ENCODE measurements at places on chromosomes 5 and 9. TPM values are rescaled to one million over a fixed set of nuclear protein-coding genes. Genes with fewer than 3 reads are reported as not detected.

DNA sequence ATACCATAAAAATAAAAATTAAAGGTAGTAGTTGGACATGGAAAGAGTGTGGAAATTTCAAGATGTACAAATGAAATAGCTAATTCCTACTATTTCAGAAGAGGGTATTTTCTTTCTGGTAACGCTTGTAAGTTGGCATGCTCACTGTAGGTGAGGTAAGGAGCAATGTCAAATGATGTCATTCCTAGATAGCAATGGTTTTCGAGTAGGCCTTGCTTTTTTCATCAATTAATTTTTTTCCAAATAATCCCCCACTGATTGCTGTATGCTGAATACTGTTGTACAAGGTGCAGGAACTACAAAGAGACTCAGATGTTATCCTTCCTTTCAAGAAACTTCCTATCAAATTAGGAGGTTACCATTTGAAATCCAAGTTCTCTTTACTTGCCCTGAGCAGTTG lies 928 bp upstream of the SELENOP start:
- no peak for DNase-seq

DNA sequence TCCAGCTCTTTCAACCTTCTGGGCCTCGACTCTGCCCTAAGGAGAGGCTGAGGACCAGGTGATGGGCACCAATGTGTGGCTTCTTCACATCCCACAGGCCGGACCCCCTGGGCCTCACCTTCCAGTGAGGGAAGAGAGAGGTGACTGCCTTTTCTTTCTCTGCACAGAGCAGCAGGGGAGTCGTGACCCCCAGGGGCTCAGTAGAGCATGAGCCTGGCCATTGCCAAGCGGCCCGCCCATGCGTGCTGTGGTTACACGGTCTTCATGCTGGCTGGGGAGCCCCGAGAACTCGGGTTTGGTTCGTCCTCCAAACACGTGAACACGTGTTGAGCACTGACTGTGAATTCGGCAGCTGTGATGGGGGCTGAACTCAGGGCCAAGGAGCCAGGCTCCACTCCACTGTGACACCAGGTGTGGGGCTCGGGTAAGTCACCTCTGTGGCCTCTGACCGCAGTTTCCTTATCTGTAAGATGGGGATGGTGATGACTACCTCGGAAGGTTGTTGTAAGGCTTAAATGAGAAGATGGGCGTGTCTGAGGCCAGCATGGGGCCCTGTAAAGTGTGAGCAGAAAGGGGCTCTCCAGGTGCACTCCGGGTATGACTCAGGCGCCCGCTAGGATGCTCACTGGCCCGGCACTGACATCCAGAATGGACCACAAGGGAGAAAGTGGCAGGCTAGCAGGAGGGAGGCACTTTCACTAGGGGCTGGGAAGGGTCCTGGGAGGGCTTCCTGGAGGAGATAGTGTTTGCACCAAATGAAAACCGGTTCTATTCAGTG lies 13.4 kb upstream of the GRHPR start:
- no peak for DNase-seq

GRCh38 chr9:113624721-113625120 lies 161.2 kb downstream of the RGS3 start:
- DNase-seq, result no peak

SREK1 gene
- total RNA-seq, result 138 TPM

FBXO38 gene
- total RNA-seq, result 55.8 TPM

TXNDC8 gene
- not detected for total RNA-seq

- DNase-seq, result no peak
These were observed 290.8 kb upstream of the MPDZ start for GRCh38 chr9:13570068-13570974.

CDK5RAP2 gene
- total RNA-seq, result 71.0 TPM

DNA sequence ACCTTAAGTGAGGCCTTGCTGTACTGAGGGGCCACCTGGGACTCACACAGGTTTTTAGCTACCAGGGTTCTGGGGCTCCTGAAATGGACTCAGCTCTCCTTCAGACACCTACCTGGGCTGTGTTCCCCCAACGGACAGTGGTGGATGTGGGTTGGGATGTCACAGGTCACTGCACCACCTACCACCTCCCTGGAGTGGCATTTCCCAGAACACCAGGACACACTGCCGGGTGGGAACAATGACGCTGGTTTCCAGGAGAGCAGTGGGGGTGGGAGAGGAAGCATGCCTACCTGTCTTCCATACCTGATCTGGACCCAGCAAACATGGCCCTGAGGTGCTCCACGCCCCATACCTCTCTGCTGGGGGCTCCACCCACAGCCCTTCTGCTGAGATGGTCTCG lies 20.9 kb downstream of the ERGIC1 start:
- DNase-seq, result no peak

DNA sequence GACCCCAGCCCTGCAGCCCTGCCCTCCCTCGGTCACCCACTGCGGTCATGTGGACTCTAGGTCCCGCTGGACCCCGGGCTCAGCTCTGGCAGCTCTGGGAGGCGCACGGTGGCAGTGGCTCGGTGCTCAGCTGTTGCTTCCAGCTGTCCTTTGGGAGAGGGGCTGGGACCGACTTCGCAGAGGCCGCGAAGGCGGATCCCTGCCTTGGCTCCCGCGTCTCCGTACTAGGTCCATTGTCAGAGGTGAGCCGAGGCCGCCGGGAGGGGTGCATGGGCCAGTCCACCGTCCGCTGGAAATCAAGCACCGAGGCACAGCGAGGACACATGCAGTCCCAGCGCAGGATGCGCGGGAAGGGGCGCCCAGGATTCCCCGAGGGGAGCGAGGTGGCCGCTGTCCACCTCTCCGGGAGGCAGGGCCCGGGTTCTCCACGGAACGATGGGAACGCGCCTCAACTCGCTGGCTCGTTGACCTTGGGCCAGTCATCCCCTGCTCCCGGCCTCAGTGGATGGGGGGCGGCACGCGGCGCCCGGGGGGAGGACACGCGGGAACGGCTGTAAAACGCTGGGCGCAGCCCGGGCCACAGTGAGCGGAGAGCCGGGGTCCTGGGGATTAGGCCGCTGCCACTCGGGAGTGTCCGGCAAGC lies 732 bp downstream of the GBGT1 start:
- DNase-seq, result no peak

OSMR gene
- total RNA-seq, result 5.9 TPM

- DNase-seq, result no peak
These were observed 190.6 kb upstream of the C9orf72 start for GRCh38 chr9:27763831-27764230.

PNPLA7 gene
- 5.7 TPM for total RNA-seq

DNA sequence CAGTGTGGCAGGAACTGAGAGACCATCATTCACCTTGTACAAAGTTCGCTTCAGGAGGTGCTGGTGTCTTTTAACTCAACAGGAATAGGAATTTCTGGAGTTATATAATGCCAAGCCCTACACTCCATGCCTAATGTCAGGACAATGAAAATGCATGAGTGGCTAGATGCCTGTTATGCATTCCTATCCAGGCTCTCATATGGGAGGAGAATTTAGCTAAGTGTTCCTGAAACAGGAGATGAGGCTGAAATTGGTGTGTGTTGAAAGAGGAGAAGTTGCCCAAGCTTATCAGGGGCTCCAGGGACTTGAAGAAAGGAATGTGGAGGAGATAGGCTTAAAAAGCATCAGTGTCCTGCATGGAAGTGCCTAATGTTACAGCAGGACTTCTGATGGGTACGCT lies 26.8 kb upstream of the PRUNE2 start:
- DNase-seq, result no peak

MEIKIN gene
- total RNA-seq, result not detected

DNA sequence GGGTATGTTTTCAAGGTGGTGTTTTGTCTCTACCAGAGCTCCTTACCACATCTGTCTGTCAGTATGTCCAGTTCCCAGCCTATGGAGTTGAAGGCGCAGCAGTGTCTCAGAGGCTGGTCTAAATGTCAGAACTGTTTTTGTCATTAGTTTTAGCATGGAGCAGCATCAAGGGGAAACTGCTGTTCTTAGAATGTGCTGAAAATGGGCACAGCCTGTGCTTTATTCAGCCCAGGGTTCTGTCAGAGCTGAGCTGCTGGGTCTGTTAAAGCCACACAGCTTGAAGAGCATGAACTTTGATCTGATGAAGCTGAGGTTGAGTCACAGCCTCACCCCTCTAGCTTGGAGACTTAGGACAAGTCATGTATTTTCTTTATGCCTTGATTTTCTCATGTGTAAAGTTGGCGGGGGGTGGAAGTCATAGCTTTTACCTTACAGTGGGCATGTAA lies 71.9 kb downstream of the RALGPS1 start:
- no peak for DNase-seq

DNA sequence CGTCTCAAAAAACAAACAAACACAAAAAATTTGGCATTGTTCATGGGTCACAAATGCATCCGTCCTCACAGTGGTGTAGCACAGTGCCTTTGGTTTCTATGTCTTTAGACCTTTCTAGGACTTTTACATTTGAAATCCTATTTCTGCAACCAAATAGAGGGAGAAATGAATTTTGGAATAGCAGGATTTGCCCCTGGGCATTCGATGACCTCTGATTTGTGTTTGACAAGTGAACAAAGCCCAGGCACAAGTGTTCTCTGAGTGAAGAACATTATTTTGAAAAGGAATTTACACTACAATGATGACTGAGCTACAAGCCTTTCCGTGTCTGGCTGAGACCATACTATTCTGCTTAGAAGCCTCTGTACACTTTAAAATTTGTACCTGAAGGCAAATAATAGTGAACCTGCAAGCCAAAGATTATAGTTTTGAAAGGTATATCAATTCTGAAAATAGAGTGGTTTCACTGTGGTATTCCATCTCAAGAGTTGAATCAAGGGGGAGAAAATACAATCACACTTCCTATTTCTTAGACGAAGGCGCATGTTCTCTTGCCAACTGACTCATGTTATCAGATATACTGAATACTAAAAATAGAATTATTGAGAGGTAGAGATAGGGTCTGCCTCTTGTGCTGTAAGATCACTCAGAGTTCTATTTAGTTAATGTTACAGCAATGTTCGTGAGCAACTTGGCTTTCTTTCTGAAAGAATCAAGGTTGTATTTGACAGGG lies 297.6 kb downstream of the KDM4C start:
- DNase-seq, result no peak

DNA sequence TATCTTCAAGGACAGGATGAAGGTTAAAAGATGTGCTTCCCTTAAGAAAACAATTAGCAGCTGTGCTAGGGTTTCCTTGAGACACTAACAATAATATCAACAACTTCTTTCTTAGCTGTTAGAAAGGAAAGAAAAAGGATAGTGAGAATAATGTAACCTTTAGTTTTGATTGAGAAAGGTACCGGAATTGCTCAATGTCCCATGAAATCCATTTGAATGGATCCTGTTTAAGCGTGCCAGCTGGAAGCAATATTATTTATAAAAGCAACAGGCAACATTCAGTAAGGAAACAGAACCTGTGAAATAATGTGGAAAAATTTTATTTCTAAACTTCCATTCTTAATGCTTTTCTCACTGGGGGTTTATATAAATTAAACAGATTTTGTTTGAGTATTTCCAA lies 120.9 kb downstream of the CCDC192 start:
- no peak for DNase-seq

DNA sequence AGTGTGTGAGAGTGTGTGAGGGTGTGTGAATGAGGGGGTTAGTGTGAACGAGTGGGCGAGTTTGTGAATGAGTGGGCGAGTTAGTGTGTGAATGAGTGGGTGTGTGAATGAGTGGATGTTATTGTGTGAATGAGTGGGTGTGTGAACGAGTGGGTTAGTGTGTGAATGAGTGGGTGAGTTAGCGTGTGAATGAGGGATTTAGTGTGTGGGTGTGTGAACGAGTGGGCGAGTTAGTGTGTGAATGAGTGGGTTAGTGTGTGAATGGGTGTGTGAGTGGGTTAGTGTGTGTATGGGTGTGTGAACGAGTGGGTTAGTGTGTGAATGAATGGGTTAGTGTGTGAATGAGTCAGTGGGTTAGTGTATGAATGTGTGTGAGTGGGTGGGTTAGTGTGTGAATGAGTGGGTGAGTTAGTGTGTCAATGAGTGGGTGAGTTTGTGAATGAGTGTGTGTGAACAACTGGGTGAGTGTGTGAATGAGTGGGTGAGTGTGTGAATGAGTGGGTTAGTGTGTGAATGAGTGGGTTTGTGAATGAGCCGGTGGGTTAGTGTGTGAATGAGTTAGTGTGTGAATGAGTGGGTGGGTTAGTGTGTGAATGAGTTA lies 37.5 kb downstream of the NKD2 start:
- DNase-seq, result no peak

GRCh38 chr5:9104571-9105339 lies 441.1 kb downstream of the SEMA5A start:
- no peak for DNase-seq

- no peak for DNase-seq
These were observed 9.6 kb downstream of the TLE4 start for GRCh38 chr9:79581388-79581787.

PCDHGB2 gene
- 0.86 TPM for total RNA-seq

- DNase-seq, result no peak
These were observed 65.1 kb upstream of the ZNF366 start for GRCh38 chr5:72572236-72572765.

DNA sequence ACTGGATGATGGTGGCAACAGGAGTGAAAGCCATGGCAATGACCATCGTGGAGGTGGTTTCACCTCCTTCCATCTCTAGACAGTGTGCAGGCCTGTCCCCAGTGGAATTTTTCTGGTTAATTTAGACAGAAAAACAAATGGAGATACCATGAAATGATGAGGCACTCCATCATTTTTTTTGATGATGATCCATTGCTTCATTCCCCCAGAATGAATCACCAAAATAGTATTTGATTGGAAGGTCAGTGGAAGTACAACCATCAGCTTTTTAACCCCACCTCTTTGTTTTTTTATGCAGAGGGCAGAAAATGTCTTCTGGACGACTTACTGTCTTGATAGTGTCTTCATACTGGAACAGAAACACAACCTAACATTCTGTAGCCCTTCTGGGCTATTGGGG lies 42.6 kb upstream of the ADRA1B start:
- no peak for DNase-seq

DNA sequence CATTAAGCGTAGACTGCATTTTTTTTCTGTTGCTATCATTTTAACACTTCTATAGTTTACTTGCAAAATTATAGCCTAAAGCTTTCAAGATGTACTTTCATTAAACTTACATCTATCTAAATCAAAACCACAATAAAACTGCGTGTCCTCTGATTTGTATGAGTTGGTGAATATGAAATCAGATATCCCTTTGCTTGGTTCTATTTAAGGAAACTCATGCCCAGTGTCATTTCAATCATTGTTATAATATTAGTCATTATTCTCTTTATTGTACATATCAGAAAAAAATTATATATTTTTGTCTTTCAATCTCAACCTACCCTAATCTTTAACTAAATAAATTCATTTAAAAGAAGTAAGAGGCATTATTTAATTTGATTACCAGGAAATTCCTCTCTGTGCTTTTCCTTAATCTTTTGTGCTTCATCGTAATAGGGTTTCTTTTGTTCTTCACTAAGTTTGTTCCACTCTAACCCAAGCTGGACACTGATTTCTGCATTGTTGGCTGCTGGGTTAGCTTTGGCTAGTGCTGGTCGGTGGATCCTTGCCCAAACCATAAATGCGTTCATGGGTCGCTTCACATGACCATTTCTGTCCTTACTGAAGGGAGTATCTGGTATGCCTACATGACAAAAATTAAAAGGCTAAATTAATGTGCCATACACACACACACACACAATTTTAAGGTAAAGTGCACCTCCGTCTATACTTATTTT lies 3.8 kb downstream of the SOX30 start:
- DNase-seq, result no peak

GRCh38 chr9:109017493-109017892 lies 4.2 kb upstream of the CTNNAL1 start:
- DNase-seq, result no peak

GRCh38 chr5:10876006-10876744 lies 115.1 kb upstream of the DAP start:
- DNase-seq, result no peak

Measured in mesothelial cell of epicardium (in vitro differentiated cells).